Ascending aorta (tissue), 2 donors: ENCODE measurements at places on chromosomes 13 and 19. TPM values are rescaled to one million over a fixed set of nuclear protein-coding genes. Genes with fewer than 3 reads are reported as not detected.

DNA sequence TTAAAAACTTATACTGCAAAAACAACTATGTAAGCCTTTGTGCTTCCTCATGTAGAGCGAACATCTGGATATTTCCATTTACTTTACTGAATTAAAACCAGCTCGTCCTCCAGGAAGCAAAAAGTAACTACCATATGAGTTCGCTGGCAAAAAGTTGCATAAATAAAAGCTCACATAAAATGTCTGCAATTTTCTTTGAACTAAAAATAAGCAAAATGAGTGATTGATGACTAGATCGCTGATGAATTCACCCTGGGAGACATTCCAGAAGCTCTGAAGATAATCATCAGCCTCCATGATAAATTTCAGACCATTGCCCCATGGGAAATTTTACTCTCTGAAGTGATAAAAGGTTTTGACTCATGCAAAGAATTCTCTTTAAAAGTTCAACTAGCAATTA, 67.3 kb upstream of the SACS start:
- no peaks in the 10 kb centered on the region for H3K27me3 ChIP-seq
- H3K4me3 ChIP-seq: no peak overlapping the region
- no peak overlapping the region for H3K27ac ChIP-seq
- DNase-seq: no peak

GRCh38 chr19:2387367-2388288, 27.6 kb downstream of the TMPRSS9 start:
- H3K4me3 ChIP-seq: no peak overlapping the region
- H3K27me3 ChIP-seq: no peaks in the 10 kb centered on the region
- DNase-seq: no peak
- H3K27ac ChIP-seq: no peak overlapping the region
- no peaks in the 10 kb centered on the region for H3K36me3 ChIP-seq
- H3K4me1 ChIP-seq: no peaks in the 10 kb centered on the region

- DNase-seq: no peak
- H3K4me3 ChIP-seq: no peak overlapping the region
- no peaks in the 10 kb centered on the region for H3K4me1 ChIP-seq
- H3K36me3 ChIP-seq: no peaks in the 10 kb centered on the region
- H3K27me3 ChIP-seq: no peaks in the 10 kb centered on the region
Observed at GRCh38 chr13:20960663-20961309, 58.2 kb upstream of the XPO4 start.

DNA sequence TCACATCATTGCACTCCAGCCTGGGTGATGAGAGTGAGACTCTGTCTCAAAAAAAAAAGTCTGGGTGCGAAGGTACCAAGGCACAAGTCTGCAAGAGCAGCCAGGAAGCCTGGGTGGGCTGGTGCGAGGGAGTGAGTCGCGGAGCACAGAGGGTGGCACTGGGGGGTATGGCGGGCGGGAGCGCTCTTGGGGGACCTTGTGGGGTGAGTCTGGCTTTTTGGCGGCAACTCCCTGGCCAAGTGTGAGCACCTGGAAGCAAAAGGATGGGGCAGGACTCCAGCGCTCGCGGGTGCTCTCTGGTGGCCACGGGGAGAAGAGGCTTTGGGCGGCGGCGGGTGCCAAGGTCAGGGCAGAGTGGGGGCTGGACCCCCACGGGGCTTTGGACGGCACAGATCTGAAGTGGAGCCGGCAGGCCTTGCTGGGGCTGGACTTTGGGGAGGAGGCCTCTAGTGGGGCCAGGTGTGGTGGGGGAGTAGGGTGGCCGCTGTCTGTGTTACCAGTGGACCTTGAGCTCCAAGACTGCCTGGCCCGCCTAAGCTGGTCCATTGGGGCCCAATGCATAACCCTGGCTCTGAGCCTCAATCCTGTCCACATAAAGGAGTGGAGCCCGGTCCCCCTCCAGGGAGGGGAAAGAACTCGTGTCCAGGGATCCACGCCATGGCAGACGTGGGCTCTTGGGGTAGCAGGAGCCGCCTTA, 1.6 kb downstream of the P2RY11 start:
- H3K4me1 ChIP-seq: no peaks in the 10 kb centered on the region
- H3K27ac ChIP-seq: no peak overlapping the region
- no peaks in the 10 kb centered on the region for H3K27me3 ChIP-seq
- DNase-seq: no peak
- no peak overlapping the region for H3K4me3 ChIP-seq

DNA sequence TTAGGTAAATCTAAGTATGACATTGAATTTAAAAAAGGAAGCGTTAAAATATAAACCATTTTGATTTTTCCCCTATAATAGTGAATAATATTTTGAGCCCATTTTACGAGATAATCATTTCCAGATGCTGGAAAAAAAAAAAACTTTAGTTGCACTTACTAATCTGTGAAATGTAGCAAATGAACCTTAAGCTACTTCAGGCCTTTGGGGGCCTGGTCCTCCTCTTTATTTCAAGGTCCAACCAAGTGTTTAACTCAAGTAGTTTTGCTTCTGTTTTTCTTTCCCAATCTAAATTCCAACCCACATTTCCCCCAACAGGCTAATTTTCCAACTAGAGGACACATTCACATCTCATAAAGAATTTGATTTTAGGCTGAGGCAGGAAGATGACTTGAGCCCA, 101.2 kb downstream of the TNFRSF19 start:
- no peaks in the 10 kb centered on the region for H3K36me3 ChIP-seq
- H3K4me3 ChIP-seq: no peak overlapping the region
- DNase-seq: no peak
- H3K27ac ChIP-seq: no peak overlapping the region
- no peaks in the 10 kb centered on the region for H3K27me3 ChIP-seq

DNA sequence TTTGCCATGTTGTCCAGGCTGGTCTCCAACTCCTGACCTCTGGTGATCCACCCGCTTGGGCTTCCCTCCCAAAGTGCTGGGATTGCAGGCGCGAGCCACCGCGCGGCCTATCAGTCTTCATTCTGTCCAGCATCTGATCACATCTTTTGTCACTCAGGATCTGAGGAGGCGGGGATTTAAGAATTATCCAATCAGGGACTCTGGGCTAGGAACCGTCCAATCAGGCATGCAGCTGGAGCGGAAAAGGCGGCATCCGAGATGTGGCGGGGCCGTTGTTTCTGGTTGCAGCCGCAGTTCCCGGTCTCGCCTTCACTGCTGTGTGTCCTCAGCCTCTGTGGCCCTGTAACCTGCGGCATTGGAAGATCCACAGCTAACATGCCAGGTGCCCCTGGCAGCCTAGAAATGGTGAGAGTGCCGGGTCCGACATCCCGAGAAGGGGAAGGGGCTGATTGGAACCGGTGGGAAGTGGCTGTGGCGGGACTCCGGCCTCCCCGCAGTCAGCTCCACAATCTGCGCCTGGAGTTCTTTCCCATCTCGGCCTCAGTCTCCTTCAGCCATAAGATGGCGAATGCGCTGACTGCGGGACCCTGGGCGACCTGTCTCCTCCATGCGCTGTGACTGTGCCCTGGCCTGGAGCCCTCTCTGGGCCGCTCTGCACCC, at the start of gene ZNF729:
Gene ZNF729, plus strand, starts transcription at position 291 of the 660 bp plus-strand sequence. Its CDS starts 85 bp downstream, at position 376.
- H3K36me3 ChIP-seq: no peaks in the 10 kb centered on the region
- no peak within 1 kb of the TSS for H3K27ac ChIP-seq
- no peak within 1 kb of the TSS for H3K4me3 ChIP-seq
- H3K27me3 ChIP-seq: no peaks in the 10 kb centered on the region

DNA sequence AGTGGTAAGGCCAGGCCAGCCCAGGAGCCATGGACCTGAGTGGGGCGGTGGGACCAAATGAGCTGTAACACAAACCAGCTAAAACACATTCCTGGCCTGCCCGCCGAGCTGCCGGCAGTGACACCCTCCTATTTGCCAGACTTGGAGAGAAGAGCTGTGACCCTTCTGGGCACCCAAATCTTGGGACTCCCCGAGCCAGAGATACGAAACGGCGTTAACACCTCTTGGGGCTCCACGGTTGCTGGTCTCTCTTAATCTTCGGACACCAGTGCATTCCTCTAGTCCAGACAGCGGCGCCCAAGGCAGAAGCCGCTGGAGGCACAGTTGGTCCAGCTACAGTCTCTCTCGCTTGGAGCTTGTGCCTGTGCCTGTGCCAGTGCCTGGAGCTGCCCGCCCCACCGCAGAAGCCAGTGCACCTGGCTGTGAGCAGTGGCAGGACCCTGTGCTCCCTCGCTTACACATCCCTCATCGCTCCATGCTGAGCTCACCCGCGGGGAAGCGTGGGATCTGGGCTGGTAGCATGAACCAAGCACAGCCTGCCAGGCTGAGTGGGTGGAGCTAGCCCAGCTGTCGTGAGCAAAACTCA, 147.2 kb upstream of the KLHL1 start:
- H3K4me1 ChIP-seq: no peaks in the 10 kb centered on the region
- H3K4me3 ChIP-seq: no peak overlapping the region
- no peak for DNase-seq
- H3K27me3 ChIP-seq: no peaks in the 10 kb centered on the region

- H3K4me1 ChIP-seq: no peaks in the 10 kb centered on the region
- DNase-seq: no peak
- H3K36me3 ChIP-seq: no peaks in the 10 kb centered on the region
- no peaks in the 10 kb centered on the region for H3K27me3 ChIP-seq
- no peak overlapping the region for H3K4me3 ChIP-seq
Observed at GRCh38 chr13:66266761-66267160, 963.4 kb downstream of the PCDH9 start.

DNA sequence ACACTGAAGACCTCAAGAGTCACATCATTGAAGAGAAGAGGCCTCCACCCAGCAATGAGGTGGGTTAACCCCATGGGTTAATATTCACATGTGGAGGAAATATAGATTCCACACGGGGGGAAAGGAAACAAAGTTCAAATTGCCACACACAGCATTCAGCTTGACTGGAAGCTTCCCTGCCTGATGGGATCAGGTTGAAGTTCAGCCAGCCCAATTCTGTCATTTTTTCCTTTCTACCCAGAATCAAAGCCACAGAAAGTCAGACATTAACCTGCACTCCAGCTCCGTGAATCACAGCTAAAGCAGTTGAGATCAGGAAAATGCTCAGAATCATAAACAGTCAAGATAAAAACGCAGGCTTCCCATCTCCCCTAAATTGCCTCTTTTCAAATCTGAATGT, 208.7 kb upstream of the OBI1 start:
- no peak overlapping the region for H3K27ac ChIP-seq
- no peak for DNase-seq
- H3K4me1 ChIP-seq: no peaks in the 10 kb centered on the region
- H3K27me3 ChIP-seq: no peaks in the 10 kb centered on the region

DNA sequence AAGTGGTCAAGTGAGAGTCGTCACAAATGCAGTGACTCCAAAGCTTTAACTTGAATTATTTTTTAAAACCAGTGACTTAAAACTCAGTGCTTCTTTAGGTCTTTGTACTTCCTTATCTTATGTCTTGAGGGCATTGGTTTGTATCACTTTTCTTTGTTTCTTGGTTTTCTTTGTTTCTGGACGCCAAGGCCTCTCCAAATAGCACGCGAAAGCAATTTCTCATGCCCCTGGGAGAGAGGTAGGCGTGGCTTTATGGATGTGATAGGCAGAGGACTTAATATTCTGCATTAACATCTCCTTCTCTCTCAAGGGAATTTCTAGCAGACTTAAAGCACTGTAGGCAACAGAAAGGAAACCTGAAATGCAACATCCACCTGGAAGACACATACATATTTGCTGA, 20.6 kb downstream of the UBE2L5 start:
- H3K4me1 ChIP-seq: no peaks in the 10 kb centered on the region
- DNase-seq: no peak
- no peak overlapping the region for H3K4me3 ChIP-seq
- H3K27ac ChIP-seq: no peak overlapping the region
- no peaks in the 10 kb centered on the region for H3K27me3 ChIP-seq
- H3K36me3 ChIP-seq: no peaks in the 10 kb centered on the region

DNA sequence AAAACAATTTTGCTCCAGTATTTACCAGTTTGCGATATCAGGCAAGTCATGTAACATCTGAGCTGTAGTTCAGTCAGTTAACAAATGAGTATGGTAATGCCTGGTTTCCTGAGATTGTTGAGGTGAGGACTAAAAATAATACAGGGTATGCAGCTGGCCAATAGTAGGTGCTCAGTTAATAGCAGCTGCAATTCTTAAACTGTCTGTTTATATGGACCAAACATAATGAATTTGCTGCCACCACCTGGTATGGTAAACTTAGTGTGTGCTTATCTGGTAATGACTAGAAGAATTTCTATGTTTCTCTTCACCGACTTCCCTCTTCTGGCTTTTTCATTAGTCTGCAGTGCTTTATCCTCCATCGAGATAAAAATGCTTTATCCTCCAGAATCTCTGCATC, 9.1 kb downstream of the ZMYM2 start:
- H3K4me1 ChIP-seq: peaks cover 18% of the 10 kb centered on the region
- H3K27me3 ChIP-seq: no peaks in the 10 kb centered on the region
- no peak for DNase-seq
- peaks cover 19% of the 10 kb centered on the region for H3K36me3 ChIP-seq

DNA sequence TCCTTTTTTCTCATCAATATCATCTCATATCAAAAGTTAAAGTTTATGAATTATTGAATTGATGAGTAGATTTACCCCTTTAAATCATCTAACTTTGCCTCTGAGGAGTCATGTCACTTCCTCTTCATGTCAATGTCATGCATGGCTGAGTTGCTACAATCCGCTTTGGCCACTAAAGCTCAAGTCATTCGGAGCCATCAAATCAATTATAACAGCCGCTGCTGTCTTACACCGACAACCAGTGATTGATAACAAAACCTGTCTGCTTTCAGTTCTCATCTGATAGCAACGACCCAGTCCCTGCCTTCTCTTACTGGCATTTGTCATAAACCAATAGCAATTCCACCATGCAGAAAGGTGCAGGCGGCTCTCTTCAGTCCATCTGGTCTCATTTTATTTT, 429.3 kb downstream of the DIAPH3 start:
- H3K36me3 ChIP-seq: no peaks in the 10 kb centered on the region
- no peaks in the 10 kb centered on the region for H3K4me1 ChIP-seq
- no peak overlapping the region for H3K27ac ChIP-seq
- no peak for DNase-seq

- no peak overlapping the region for H3K27ac ChIP-seq
- DNase-seq: no peak
- H3K27me3 ChIP-seq: no peaks in the 10 kb centered on the region
- no peaks in the 10 kb centered on the region for H3K36me3 ChIP-seq
- no peak overlapping the region for H3K4me3 ChIP-seq
Observed at GRCh38 chr13:111490611-111491010, 170.2 kb downstream of the TEX29 start.

The FREM2 gene
- not detected for total RNA-seq

The CERS4 gene
- total RNA-seq: 20.2 TPM

The PTGIR gene
- 120 TPM for total RNA-seq

The LMTK3 gene
- 0.11 TPM for total RNA-seq

The ZNF296 gene
- total RNA-seq: not detected

The FAM174C gene
- total RNA-seq: 156 TPM

The PSPN gene
- not detected for total RNA-seq

The ZNF837 gene
- total RNA-seq: not detected

The KCNN1 gene
- not detected for total RNA-seq

The TDRD12 gene
- 0.11 TPM for total RNA-seq

The SUPT20H gene
- 9.9 TPM for total RNA-seq
